ENCODE measurements at places on chromosomes 7 and 10.

DNA sequence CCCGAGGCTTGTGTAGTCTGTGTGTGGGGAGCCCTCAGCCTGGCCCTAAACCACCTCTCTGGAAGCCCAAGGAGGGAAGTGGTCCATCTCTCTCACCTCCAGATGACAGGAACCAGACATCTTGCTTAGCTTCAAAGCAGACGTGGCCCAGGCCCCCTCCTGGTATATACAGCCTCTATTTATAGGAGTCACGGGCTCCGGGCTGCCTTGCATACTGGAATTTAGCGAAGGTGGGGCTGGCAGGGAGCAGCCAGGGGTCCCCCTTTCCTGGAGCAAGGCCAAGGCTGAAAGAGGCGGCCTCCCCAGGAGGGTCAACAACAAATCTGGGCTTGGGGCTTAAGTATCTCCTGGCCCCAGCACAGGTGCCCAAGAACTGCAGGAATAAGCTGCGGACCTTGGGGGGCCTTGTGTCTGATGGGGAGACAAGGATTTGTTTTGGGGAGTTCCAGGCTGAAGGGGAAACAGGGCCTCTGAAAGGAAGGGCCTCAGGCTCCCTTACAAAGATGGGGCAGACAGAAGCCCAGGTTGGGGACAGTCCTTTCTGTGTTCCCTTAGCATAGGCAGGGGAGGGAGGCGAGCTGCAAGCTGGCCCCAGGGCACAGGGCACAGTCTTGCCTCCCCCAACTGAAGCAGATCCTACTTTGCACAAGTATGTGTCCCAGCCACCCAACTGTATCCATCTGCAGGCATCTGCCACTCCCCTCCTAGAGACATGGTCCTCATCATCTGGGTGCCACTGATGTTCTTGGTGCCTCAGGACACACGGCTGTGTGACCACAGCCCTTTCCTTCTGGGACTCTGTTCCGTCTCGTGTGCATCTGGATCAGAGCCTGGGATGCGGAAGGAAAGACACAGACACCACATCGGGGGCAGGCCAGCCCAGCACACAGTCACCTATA, 11.9 kb downstream of the ZCCHC24 start:
- H3K36me3 ChIP-seq: no peaks in the 10 kb centered on the region
- peak overlapping the region; percentile 96 for H3K27ac ChIP-seq
- no peak for DNase-seq
- H3K4me3 ChIP-seq: no peak overlapping the region
- no peaks in the 10 kb centered on the region for H3K27me3 ChIP-seq

DNA sequence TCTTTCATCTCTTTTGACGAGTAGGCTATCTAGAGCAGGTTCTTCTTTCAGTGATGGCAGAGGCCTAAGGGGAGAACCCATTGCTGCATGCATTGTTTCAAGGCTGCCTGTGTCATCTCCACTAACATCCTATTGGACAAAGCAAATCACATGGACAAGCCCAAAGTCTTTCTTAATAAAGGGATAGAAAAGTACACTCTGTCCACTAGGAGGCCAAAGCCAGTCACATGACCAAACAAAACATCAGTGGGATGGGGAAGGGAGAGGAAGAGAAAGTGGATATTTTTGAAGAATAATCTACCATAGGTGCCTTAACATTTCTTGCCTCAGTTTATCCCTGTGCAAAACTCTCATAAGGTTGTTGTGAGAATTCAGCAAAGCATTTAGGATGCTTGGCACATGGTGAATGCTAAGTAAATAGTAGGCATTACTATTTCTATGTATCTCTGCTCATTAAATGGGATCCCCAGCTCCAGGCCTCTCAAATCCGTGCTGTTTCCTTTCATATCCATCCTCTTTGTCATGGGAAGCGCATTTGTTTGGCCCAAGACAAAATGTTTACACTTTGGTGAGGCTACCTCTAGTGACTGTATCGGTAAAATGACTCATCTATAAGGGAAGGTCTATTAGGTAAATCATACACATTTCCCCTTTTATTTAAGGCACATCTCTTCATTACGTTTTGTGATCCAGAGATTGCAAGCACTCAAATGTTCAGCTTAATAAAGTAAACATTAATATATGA, 16.7 kb upstream of the CADPS2 start:
- no peak for DNase-seq
- H3K27ac ChIP-seq: no peak overlapping the region
- no peaks in the 10 kb centered on the region for H3K27me3 ChIP-seq
- H3K4me1 ChIP-seq: no peaks in the 10 kb centered on the region
- H3K36me3 ChIP-seq: no peaks in the 10 kb centered on the region

DNA sequence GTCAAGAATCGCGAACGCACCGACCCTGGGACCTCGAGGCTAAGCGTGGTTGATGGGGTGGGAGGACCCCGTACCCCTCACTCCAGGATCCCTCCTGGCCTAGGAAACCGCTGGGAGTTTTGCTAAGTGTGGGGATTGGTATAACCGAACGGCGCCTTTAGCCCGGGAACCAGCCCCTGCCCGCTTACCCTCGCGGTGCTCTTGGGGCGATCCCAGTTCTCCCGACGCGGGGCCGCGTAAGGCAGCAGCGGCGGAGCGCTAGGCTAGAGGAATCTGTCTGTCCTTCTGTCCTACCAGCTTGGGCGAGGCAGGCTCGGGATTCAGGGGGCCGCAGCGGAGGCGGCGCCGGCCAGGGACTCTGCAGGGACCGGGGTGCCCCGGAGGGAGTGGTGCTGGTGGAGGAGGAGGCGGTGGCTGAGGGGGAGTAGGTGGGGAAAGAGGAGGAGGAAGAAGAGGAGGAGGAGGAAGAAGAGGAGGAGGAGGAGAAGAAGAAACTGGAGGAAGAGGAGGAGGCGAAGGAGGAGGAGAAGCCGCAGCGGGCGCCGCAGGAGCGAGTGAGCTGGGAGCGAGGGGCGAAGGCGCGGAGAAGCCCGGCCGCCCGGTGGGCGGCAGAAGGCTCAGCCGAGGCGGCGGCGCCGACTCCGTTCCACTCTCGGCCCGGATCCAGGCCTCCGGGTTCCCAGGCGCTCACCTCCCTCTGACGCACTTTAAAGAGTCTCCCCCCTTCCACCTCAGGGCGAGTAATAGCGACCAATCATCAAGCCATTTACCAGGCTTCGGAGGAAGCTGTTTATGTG, 439 bp upstream of the EMX2 start:
- H3K27me3 ChIP-seq: peaks cover 19% of the 10 kb centered on the region
- peak overlapping the region; percentile 87 for H3K27ac ChIP-seq
- peak overlapping the region; percentile 54 for H3K4me3 ChIP-seq
- no peak for DNase-seq

DNA sequence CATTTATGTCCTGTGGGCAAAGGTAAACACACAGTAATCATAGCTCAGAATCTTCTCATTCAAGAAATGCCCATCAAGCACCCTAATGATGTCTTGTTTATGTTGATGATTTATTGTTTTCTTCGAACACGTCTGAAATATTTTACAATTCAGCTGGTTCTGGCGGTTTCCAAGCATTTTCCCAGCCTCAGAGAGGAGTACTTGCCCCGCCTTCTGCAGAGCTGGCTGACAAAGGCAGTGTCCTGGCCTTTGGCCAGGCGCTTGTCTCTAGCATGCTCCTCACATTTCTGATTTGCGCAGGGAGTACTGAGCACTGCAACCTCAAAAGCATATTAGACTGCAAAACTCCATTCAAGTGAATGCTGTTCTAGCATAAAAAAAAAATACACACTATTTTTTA, 314.2 kb upstream of the GNAI1 start:
- H3K4me3 ChIP-seq: no peak overlapping the region
- no peaks in the 10 kb centered on the region for H3K36me3 ChIP-seq
- H3K27me3 ChIP-seq: no peaks in the 10 kb centered on the region
- no peaks in the 10 kb centered on the region for H3K4me1 ChIP-seq
- H3K27ac ChIP-seq: no peak overlapping the region

DNA sequence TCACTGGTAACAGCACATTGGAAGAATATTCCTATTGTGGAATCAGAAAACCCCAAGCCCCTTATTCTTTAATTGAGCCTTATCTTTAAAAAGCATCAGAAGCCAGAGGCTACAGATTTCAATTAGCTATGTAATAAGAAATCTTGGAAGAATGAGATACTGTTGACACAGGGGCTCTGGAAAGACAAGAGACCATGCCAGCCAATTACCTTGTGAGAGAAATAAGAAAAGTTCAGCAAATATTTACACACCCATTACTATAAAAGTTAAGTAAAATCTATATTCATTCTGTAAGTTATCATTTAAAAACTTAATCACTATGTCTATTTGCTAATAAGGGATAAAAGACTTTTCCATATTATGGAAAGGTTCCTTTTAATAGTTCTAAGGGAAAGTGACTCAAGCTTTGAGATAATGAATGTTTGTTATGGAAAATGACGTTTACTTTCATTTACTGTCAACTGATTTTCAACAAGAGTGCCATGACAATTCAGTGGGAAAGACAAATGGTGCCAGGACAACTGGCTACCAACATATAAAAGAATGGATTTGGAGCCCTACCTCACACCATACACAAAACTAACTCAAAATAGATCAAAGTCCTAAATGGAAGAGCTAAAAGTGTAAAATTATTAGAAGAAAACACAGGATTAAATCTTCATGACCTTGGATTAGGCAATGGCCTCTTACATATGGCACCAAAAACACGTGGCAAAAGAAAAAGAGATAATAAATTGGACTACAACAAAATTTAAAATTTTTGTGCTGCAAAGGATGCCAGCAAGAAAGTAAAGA, 28.3 kb downstream of the ZFAND2A start:
- no peaks in the 10 kb centered on the region for H3K36me3 ChIP-seq
- no peak overlapping the region for H3K4me3 ChIP-seq
- no peak for DNase-seq
- H3K4me1 ChIP-seq: peaks cover 1% of the 10 kb centered on the region
- H3K27ac ChIP-seq: no peak overlapping the region
- no peaks in the 10 kb centered on the region for H3K27me3 ChIP-seq

GRCh38 chr10:3095373-3096139, 28.2 kb downstream of the PFKP start:
- peak overlapping the region; percentile 10 for H3K4me3 ChIP-seq
- H3K4me1 ChIP-seq: peaks cover 35% of the 10 kb centered on the region
- peak overlapping the region; percentile 79 for H3K27ac ChIP-seq
- DNase-seq: no peak

DNA sequence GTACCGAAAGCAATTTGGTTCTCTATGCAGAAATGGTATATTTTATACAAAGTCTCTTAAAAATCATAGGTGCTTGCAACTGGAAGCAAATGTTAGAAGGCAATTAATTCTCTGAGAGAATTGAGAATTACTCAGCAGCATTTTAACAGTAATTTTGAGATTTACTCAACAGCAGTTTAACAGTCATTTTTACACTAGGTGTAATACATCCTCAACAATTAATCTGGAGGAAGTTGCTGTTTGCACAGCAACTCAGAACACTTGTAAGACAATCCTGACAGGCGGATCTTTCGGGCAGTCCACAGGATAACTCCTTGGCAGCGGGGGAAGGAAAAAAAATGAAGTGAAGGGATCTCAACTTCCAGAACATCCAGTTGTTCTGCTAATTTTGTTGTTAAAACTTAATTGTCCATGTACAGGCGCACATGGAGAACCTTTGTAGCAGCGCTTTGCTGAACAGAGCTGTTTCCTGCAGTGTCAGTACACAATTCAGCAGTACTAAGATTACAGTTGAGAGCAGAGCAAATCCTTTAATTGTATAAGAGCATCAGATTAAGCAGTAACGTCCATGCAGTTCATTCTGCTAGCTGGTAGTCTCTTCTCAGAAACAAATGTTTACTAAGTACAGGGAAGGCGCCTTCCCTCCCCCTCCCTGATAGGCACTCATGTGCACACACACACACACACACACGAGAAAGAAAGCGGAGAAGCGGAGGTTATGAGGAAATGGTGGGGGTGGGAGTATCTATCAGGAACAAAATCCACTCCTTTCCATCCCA, 43.8 kb downstream of the ENO4 start:
- DNase-seq: no peak
- no peak overlapping the region for H3K27ac ChIP-seq
- H3K36me3 ChIP-seq: no peaks in the 10 kb centered on the region
- no peaks in the 10 kb centered on the region for H3K27me3 ChIP-seq
- no peak overlapping the region for H3K4me3 ChIP-seq

DNA sequence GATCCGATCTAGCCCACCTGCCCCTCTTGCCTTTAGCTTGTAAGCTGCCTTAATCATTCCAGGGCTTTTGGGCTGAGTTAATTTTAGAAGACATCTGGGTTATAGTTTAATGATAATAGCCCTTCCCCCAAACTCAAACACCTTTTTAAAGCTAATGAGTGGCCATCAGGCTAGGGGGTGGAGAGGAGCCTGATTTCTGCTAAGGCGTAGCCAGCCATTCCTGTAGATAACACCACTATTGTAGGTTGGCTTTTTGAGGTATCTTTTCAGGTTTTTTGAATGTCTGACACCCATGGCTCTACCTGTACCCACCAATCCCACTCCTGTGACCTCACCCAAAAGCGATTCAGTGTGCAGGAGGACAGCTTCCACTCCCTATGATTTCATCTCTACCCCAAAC, 7.6 kb upstream of the SYPL1 start:
- H3K4me1 ChIP-seq: no peaks in the 10 kb centered on the region
- no peaks in the 10 kb centered on the region for H3K27me3 ChIP-seq
- no peak overlapping the region for H3K4me3 ChIP-seq
- DNase-seq: no peak
- no peaks in the 10 kb centered on the region for H3K36me3 ChIP-seq
- no peak overlapping the region for H3K27ac ChIP-seq

GRCh38 chr10:28986856-28987255, 302.0 kb upstream of the LYZL1 start:
- H3K36me3 ChIP-seq: no peaks in the 10 kb centered on the region
- H3K27me3 ChIP-seq: no peaks in the 10 kb centered on the region
- DNase-seq: no peak
- no peak overlapping the region for H3K27ac ChIP-seq
- no peak overlapping the region for H3K4me3 ChIP-seq

- DNase-seq: no peak
- no peaks in the 10 kb centered on the region for H3K36me3 ChIP-seq
- H3K4me1 ChIP-seq: no peaks in the 10 kb centered on the region
- H3K4me3 ChIP-seq: no peak overlapping the region
- H3K27ac ChIP-seq: no peak overlapping the region
Measured at GRCh38 chr10:131418681-131419080, 107.2 kb upstream of the TCERG1L start.

- H3K36me3 ChIP-seq: no peaks in the 10 kb centered on the region
- no peaks in the 10 kb centered on the region for H3K27me3 ChIP-seq
- no peak overlapping the region for H3K27ac ChIP-seq
- H3K4me1 ChIP-seq: no peaks in the 10 kb centered on the region
Measured at GRCh38 chr10:25142116-25142864, 32.5 kb upstream of the GPR158 start.

DNA sequence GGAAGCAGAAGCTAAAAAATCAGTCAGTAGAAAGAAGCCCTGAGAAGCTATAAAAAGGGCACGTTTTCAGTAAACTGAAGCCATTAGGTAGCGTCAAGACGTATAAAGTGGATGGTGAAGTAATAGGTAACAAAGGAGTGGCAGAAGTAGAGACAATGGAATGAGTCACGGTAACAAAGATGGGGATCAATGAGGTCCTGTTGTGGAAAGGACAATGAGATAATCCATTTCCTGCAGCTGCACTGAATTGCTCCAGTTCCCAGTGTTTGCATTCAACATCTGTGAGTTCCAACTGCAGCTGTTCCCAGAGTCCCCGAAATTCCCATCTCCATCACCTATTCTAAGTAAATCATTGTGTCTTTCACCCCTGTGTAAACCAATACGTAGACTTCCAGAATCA, 4.8 kb upstream of the HYCC1 start:
- no peaks in the 10 kb centered on the region for H3K36me3 ChIP-seq
- H3K27me3 ChIP-seq: no peaks in the 10 kb centered on the region
- H3K4me1 ChIP-seq: peaks cover 15% of the 10 kb centered on the region
- DNase-seq: no peak
- H3K27ac ChIP-seq: no peak overlapping the region
- no peak overlapping the region for H3K4me3 ChIP-seq
